Upper lobe of left lung (tissue), 6 donors: ENCODE measurements at places on chromosomes 12 and 14. TPM values are rescaled to one million over a fixed set of nuclear protein-coding genes. Genes with fewer than 3 reads are reported as not detected.

DNA sequence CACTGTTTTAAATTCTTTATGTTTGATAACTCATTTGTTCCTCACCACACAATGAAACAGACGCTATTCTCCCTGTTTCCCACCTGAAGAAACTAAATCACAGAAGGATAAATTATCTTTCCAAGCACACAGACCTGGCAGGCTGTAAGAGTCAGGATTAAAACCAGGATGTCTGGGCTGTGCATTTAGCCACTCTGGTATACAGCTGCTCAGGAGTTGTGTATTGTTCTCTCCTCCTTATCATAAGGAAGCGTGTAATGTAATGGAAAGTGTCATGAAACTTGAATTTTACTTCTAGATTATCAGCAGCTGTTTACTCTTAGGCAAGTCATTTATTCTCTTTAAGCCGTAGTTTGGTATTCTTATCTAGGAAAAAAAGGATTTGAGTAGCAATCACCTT, 154.8 kb upstream of the LRIG3 start:
- DNase-seq: no peak

GRCh38 chr12:122867691-122868461, 28.0 kb downstream of the VPS37B start:
- DNase-seq: peak; percentile 66

DNA sequence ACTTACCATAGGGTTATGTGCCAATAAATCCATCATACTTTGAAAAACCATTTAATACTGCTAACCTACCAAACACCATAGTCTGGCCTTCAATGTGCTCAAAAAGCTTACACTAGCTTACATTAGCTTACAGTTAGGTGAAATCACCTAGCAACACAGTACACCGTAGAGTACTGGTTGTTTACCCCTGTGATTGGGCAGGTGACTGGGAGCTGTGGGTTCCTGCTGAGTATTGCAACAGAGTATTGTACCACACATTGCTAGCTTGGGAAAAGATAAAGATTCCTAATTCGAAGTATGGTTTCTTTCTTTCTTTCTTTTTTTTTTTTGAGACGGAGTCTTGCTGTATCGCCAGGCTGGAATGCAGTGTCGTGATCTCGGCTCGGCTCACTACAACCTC, 5.6 kb downstream of the ATP5MC2 start:
- no peak for DNase-seq

DNA sequence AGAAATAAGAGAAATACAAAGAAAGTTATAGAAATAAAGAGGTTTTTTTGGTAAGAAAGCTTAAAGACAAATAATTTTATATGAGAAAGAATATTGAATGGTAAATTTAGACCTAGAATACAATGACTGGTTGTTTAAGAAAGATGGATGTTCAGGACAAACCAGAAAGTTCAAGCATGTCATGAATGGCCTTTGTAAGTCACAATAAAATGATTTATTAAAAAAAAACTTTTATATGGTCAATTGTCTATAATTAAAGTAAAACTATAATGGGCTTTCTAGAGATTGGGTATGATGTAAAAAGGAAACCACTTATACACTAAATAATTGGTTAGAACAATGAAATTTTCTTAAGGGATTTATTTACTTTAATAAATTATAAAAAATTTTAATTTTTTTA, 19.8 kb upstream of the CAPRIN2 start:
- DNase-seq: no peak

DNA sequence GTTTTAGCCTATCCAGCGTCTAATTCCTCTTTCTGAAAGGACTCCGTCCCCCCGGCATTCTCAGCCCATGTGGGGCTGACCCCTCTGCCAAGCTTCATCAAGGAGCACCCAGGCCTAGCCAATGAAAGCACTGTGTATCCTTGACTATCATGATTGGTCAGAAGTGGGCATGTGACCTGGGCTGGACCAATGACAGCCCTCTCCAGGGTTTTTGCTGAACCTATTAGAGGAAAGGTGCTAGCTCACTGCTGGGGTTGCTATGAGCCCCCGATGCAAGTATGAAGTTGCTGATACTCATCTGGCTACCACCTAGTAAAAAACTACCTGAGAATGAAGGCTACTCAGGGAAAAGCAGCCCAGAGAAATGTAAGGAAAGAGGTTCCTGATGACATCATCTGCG, 68.1 kb downstream of the LRRC74A start:
- DNase-seq: no peak

GRCh38 chr14:96205059-96205977, 679 bp downstream of the BDKRB2 start:
- DNase-seq: no peak

GRCh38 chr12:94180558-94181296, 32.4 kb downstream of the PLXNC1 start:
- peak; percentile 47 for DNase-seq

DNA sequence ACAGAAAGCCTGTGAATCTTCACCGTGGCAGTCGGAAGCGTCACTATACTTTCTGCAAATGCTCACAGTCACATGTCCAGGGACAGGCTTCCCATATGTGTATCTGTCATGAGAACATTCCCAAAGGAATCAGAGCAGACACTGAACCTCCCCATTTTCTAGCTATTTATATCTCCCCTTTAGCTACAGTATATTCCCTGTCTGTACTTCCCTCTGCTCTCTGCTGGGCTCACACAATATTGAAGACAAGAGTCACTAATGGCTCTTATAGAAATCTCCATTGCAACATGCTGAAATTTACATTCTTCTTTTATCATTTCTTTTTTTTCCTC, 8.2 kb downstream of the A2M start:
- no peak for DNase-seq

DNA sequence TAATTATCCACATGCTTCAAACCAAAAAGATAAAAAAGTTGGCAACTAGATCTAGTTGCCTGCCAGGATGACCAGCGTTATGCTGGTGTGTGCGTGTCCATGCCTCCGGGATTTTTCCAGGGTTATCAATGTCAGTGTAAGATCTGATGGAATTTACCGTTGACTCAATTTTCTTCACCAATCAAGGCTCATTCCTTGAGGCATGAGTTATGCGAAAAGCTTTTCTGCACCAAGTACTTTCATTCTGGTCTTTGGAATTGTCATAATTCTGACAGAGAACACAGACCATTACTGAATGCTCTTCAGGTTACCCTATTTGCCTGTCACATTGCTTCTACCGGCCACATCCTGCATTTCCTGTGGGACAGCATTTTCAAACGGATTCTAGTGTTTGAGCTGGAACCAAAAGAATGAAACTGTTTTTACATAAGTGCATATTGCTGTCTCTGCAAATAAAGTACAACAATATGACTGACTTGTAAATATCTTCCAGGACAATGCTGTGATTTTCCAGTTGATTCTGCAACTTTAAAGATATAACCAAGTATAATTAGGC, 91.8 kb downstream of the DUSP16 start:
- DNase-seq: no peak

DNA sequence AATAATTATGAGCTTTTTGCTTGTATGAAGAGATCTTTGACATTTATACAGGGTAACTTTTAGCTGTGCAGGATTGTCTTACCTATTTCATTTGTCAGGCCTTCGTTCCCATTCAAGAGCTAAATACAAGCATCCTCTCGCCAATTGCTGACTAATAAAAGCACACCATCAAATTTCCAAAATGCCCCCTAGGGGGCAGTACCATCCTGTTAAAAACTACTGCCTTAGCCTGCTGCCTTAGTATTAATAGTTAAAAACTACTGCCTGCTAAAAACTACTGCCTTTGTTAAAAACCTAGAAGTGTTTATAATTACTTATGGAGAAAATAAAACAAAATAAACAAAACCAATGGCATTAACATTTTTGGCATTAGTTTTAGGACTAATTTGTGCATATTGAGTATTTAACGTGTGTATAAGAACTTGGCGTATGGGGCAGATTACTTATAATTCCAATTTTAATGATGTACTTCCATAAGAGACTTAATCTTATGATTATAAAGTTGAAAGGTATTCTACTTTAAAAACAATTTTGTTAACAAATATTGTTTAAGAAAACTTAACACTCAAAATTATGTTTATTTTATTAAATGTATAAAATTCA, 3.0 kb upstream of the IFI27L2 start:
- no peak for DNase-seq

DNA sequence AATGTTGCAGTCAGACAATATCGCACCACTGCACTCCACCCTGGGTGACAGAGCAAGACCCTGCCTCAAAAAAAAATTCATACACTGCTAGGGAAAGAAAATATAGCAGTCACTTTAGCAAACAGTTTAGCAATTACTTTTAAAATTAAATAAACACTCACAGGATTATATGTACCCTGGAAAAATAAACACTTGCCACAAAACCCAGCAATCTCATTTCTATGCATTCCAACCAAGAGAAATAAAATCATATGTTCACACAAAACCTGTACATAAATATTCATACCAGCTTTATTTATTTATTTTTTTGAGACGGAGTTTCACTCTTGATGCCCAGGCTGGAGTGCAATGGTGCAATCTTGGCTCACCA, 20.2 kb downstream of the ATXN2 start:
- DNase-seq: no peak

- no peak for DNase-seq
These were observed 53.8 kb downstream of the SETD3 start for GRCh38 chr14:99426813-99427346.

DNA sequence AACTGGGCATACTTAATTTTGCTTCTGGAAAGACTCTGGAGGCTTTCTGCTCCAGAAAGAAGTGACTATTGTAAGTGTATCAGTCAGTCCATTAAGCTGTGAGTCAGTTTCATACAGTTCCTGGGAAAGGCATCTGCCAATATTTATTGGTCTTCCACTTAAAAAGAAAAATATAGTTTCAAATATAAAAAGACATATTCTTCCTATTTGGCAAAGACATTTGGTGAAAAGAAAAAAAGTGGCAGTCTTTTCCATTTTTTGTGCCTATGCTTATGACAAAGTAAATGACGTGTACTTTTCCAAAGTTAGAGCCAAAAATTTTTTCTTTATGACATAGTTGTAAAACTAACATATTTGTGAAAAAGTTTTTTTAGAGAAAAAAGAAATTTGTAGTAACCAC, 12.3 kb downstream of the TMEM30B start:
- DNase-seq: no peak

- DNase-seq: no peak
These were observed 140.8 kb downstream of the DAD1 start for GRCh38 chr14:22448035-22448904.

DNA sequence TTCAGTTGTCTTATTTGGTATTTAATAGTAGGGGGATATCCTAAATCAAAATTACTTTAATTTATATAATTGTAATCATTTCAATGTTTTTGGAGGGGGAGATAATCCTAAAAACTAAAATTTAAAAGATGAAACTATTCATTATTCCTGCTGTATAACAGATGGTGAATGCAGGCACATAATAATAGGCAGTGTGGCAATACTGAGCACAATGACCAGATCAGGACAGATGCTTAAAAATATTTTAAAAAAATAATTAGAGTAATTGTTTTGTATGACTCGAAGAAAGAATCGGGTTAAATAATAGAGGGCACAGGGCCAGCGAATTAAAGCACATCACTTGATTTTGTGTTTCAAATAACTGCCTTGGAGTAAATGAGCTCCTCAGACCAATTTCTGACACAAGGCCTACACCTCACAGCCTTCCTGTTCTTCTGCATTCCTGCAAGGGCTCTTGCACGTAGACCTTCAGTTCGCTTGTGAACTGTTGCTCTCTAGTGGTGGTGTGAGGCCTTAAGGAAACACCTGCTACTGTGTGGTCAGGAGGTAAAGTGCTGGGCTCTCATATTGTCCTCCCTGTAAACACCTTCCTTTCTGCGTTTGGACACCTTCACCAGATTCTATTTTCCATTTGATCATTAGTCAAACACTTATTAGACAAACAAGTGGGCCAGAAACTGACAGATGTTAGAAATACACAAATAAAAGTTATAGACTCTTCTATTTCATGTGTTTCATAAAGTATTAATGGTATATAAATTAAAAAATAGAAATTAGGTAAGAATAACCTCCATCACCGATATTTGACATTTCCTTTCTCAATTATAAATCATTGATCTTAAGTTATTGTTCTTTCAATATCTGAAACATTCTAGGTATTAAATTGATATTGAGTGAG, 29.3 kb upstream of the KLRF1 start:
- peak; percentile 67 for DNase-seq

GRCh38 chr12:54588110-54588889, at the start of gene PPP1R1A:
PPP1R1A (minus strand) TSS chr12:54588659; CDS start chr12:54588488, 171 bp downstream.
- DNase-seq: no peak

DNA sequence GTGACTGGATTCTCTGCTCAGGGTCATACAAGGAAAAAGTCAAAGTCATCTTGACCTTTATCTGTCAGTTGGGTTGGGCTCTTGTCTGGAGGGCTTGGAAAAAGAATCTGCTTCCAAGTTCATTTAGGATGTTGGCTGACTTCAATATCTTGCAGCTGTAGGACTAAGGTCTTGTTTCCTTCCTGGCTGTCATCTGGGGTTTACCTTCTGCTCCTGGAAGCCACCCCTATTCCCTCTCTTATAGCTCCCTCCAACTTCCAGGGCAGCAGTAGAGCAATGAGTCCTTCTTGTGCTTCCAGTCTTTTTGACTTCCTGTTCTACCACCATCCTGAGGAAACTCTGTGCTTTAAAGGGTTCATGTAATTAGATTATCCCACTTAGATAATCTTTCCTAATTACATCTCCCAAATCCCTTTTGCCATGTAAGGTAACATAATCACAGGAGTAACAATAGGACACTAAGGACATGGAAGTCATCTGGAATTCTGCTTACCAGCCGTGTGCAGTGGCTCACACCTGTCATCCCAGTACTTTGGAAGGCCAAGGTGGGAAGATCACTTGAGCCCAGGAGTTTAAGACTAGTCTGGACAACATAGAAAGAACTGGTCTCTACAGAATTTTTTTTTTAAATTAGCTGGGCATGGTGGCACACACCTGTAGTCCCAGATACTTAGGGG, 170.7 kb upstream of the KITLG start:
- no peak for DNase-seq

DNA sequence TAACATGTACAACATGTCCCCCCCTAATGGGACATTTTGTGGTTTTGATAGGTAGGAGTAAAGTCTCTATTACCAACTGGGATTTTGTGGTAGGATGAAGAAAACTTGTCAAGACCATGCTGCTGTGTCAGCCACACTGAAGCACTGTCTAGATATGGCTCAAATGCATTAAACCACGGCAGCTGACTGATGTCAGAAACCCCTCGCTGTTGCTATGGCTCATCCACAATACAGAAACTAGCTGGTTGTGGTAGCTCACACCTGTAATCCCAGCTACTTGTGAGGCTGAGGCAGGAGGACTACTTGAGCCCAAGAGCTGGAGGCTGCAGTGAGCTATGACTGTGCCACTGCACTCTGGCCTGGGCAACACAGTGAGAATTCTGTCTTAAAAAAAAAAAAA, 40.1 kb downstream of the PAPLN start:
- no peak for DNase-seq

GRCh38 chr12:89723276-89723675, 14.6 kb upstream of the ATP2B1 start:
- no peak for DNase-seq

The SOCS4 gene
- 15.7 TPM for total RNA-seq

The OTOGL gene
- total RNA-seq: 0.10 TPM

The OR6C74 gene
- total RNA-seq: not detected

The RASAL1 gene
- not detected for total RNA-seq

The SDR9C7 gene
- total RNA-seq: not detected

The KLHL33 gene
- not detected for total RNA-seq

The POP5 gene
- total RNA-seq: 32.5 TPM

The TTC7B gene
- total RNA-seq: 16.7 TPM

The PMCH gene
- total RNA-seq: not detected
